ENCODE measurements at places on chromosomes 16 and 17.

DNA sequence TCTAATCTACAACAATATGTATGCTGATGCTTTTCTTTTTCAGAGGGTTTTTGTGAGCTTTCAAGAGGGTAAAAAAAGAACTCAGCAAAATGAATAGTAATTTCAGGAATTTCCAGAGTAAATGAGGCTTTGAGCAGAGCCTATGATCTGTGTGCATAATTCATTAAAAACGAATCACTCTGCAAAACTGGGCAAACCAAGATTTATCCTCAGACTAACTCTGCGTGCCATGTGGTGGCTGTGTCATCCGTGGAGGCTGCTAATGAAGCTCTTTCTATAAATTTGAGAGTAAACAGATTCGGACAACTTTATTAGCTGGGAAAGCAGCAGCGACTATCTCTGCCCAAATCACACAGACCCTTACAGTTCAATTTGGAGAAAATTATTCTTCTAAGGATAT, 83.8 kb downstream of the FOXL1 start:
- DNase-seq: no peak

DNA sequence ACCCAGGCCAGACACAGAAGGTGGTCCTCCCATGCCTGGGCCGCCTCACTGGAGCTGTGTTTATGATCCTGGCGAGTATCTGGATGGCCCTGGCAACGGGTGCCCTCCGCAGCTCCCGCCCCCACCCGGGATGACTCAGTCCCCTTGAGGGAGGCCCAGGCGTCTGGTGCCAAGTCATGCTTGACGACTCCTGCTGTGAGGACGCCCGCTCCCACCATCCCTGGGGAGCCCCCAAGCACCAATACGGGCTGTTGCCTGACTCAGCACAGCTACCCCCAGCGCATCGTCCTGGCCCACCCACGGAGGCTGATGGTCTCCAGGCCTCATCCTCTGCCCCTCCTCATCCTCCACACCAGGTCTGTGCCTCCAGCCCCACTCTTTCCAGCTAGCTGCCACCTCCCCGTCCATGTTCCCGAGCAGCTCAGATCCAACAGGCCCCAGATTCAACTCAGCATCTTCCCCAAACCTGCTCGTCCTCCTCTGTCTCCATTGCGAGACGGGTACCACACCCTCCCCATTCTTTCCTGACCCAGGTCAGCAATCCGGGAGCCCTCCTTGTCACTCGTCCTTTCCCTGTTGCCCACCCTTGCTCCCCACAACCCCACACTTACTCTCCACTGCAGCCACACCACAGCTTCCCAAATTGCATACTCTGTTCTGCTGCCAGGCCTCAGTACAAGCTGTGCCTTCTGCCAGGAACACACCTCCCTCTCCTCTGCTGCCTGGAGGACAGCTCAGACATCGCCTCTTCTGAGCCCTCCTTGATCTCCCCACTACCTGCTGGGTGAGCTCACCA, 2.6 kb downstream of the CAMKK1 start:
- DNase-seq: no peak

DNA sequence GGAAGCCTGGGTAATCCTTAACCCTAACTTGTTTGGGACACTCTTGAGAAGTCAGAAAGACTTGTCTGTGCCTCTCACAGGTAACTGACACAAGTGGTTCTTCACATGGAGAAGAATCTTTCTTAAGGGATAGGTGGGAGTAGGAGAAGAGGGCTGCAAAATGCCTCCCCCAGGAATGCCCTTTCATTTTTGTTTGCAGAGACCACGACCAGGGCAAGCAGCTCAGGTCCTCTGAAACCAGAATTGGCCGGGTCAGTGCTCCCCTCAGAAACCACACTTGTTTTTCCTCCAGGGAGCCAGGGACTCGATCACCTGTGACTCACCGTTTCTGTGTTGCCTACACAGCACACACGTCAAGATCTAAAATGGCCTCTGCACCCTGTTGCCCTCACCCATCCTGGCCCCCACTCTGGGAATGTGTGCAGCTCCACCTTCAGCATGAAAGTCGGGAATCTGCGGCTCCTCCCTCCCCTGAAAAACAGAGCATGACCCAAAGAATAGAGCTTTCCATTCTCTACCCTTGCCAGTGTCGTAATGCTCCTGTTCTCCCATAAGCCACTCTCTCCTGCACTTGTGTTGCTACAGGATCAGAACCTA, 36.1 kb downstream of the HNF1B start:
- no peak for DNase-seq

- no peak for DNase-seq
Measured at GRCh38 chr16:1469693-1470201, 5.1 kb downstream of the CLCN7 start.

DNA sequence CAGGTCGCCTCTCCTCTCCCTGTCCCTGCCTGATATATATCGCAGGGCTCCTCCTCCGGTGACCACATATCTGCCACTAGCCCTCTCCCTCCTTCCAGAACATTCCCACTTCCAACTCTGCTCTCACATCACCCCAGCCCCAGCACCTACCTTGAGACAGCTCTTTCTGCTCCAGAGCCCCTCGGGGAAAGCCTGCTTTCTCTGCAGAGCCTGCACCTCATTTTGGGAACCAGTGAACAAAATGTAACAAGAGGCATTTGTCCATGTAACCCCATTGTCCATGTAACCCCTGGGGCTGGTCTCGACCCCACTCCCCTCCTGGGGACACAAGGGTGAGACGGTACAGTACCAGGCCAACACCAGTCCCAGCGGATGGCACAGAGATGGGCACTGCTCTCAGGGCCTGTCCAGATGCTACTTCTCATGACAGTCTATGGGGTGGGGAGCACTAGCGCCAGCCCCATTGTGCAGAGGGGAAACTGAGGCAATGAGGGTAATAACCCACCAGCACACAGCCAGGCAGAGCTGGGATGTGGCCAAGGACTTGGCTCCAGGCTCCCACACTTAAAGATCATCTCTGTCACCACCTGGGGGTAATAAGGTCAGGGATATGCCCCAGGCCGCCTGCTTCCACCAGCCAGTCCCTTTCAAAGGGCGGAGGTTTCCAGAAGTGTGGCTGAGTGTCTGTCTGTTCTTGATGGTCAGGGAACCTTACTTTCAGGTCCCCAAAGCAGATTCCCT, 42.9 kb downstream of the TBC1D16 start:
- DNase-seq: no peak

DNA sequence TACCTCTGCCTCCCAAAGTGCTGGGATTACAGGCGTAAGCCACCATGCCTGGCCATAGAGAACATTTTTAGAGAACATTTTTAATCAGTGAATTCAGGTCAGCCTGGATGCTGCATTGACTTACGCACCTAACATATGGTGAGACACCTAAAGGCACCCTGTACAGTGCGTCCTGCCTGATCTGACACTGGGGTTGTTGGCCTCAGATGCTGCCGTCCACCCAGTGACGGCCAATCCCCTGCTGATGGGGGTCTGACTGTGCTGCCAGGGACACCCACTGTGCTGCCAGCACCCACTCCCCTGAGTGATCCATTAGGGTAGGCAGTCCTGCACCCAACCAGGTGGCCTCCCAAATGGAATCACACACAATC, 38.5 kb downstream of the WNT3 start:
- DNase-seq: no peak

DNA sequence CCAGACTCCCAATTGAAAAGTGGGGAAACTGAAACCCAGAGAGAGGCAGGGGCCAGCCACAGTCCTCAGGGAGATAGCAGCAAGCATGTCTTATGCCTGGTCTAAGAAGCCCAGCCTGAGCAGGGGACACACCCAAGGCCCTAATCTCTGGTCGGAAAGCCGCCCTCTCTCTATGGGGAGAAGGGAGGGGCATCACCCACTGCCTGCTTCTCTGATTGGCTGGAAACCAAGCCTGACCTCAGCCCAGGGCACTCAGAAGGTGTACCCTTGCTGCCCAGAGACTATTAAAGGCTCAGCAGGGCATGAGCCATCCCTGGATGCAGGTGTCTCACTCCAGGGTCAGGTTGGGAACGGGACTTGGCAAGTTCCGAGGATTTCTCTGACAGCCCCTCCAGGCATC, 5.7 kb upstream of the KRT13 start:
- DNase-seq: no peak

DNA sequence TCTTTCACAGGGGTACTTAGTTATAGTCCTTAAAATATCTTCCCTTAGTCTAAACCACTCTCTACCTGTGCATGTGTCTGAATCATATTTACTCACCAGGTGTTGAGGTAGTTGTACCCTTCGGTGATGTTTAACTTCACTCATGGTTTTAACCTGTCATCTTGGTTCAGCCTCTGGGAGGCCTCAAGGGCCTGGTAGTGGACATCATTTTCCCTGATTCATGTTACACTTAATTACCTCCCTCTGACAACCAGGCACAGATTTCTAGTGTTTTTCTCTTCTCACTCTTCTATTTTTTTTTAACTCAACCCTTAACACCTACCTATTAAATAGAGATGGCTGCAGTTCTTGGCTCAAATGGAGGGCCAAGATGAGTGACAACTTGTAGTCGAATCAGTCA, 505.4 kb downstream of the TMEM114 start:
- no peak for DNase-seq

DNA sequence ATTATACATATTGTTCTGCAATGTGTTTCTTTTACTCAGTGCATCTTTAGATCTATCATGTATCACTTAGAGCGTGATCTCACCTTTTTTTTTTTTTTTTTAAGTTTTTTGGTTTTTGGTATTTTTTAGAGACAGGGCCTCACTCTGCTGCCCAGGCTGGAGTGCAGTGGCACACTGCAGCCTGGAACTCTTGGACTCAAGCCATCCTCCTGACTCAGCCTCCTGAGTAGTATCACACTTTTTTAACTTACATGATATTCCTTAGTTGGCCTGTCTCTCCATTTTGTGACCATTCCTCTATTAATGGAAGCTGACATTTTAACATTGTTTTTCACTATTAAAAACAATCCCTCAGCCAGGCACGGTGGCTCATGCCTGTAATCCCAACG, 4.7 kb upstream of the MPO start:
- no peak for DNase-seq

DNA sequence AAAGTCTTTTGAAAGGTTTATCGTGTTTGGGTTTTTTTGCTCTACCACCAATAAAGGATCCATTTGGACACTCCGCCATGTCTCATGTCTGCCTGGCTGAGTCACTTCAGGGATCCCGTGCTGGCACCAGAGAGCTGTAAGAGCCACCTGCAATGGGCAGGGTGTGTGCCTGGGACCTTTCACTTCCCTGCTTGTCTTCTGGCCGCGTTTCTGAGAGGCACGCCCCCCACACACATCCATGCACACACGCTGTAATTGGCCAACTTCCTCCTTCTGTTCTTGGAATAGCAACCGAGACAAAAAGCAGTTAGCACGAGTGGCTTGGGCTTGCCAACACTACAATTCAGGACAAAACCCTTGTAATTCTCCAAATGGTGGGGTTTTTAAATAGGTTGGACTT, 9.8 kb upstream of the SOST start:
- DNase-seq: no peak

DNA sequence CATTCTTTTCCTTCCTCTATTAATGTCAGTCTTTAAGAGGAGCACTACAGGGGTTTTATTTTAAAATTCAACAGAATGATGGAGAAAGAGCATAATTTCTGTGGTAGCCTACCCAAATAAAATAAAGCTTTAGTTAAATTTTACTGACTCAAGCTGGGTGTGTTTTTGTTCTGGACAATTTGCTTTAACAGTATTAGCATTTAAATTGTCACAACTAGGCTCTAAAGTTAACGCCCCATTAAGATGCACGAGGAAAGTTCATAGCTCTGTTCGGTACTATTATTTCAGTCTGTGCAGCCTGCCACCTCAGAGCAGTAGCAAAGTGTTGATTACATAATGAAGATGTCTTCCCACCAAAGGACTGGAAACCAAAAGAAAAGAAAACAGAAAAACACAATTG, 52.0 kb downstream of the CDK12 start:
- DNase-seq: no peak

GRCh38 chr16:84689111-84689510, 10.7 kb upstream of the USP10 start:
- DNase-seq: no peak

GRCh38 chr17:31527606-31528005, 136.1 kb downstream of the RAB11FIP4 start:
- DNase-seq: no peak

- no peak for DNase-seq
Measured at GRCh38 chr16:29775742-29776408, 2.2 kb upstream of the ZG16 start.

Data from effector CD4-positive, alpha-beta T cell (primary cell).